Inflammatory macrophage treated with lipopolysaccharide for 4 hours (primary cell): ENCODE measurements at places on chromosomes 2 and 18.
A peak's percentile ranks its signal among the peaks of the same experiment; 100 is the strongest.

GRCh38 chr2:116988303-116988702, 826.2 kb upstream of the DDX18 start:
- DNase-seq, result no peak

DNA sequence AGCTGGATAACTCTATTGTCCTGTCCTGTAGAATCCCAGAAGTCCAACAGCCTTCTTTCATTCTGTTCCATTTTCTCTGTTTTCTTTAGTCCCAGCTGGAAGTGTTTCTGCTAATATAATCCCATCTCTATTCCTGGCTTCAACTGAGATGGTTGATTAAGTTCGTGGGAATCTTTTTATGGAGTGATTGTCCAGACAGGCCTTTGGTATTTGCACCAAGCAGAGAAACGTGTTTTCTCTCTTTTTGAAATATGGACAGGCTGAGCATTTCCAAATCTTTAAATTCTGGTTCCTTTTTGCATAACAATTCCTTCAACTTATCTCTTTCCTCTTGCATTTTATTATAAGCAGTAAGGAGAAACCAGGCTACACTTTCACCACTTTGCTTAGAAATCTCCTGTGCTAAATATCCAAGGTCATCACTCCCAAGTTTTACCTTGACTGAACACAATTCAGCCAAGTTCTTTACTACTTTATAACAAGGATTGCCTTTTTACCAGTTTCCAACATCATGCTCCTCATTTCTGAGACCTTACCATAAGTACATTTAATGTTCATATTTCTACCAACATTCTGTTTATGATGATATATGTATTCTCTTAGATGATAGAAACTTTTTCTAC, 108.8 kb downstream of the ZFP36L2 start:
- no peak for DNase-seq

DNA sequence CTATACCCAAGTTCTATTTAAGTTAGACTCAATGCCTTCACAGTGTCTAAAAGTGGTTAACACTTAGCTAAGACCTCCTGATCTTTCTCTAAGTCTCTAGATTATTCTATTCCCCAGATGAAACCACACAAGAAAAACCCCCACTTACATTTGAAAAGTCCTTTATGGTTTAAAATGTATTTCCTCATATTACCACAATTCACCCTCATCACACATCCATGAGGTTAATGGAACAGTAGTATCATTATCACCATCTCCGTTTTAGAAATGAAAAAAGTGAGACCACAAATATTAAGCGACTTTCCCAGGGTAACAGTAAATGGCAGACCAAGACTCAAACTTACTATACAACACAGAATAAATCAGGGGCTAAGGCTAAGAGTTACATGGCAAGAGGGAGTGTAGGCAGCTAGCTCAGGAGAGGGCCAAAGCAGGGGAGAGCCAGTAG, 28.6 kb downstream of the EPG5 start:
- no peak for DNase-seq

DNA sequence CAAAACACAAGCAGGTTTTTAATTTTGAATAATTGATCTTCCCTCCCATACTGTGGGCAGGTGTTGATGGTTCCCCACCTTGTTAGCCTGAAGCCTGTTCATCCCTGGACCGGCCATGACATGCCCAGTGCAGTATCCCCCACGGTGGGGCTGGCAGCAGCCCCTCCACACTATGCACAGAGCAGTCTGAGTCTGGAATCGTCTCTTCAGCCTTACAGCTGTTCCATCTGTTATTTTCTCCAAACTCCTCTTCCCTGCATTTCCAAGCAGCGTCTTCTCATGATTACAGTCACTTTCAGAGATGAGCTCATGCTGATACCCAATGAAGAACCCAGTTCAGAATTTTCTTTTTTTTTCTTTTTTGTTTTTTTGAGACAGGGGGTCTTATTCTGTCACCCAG, 68.2 kb downstream of the ADI1 start:
- no peak for DNase-seq

GRCh38 chr2:136137982-136138381, 20.0 kb upstream of the CXCR4 start:
- DNase-seq, result peak; percentile 31
